ENCODE measurements at places on chromosomes 12 and 14.
A peak's percentile ranks its signal among the peaks of the same experiment; 100 is the strongest.

GRCh38 chr14:25396128-25396527 is 346.2 kb upstream of the STXBP6 start:
- DNase-seq: no peak

DNA sequence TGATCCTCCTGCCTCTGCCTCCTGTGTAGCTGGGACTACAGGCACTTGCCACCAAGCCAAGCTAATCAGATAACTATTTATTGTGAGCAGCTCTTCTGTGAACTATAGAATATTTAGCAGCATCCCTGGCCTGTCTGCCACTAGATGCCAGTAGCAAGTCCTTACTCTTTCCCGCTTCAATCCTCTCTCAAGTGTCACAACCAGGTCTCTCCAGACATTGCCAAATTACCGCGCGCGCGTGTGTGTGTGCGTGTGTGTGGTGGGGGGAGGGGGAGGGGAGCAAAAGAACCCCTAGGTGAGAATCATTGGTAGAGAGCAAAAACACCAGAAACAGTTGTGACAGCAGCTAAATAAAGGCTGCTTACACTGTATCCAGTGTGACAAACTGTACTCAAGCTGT is 49.9 kb downstream of the PPP2R5E start:
- DNase-seq: no peak

DNA sequence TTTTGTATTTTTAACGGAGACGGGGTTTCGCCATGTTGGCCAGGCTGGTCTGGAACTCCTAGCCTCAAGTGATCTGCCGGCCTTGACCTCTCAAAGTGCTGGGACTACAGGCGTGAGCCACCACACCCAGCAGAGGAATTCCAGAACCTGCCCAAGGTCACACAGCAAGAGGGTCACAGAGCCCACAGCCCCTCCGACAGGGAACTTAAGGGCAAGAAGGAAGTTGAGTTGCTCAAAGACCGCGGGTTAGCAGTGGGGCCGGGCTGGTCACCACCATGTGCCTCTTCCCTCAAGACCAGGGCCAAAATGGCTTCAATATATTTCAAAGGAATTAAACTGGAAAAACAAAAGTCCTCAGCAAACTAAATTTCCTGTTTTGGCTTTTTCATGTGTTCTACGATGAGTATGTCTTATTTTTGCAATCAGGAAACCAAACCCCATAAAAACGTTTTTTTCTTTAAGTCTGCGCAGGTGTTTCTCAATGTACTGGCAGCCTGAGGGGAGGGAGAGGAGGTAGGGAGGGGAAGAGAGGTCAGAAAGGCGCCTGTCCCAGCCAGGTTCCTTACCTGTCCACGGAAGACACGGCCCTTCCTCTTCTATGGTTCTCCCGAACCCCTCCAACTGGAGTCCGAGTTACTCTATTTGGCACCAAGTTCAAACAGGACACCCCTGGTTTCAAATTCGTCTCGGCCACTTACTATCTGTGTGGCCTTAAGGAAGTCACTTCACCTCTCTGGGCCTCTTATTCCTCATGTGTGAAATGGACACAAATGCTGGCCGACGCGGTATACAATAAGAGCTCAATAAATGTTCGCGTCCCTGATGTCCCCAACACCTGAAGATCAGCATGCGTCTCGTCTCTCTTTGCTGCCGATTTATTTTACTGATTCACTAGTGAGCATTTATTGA is 778 bp downstream of the SLC8B1 start:
- no peak for DNase-seq

GRCh38 chr12:72264548-72265175 is 7.5 kb upstream of the TRHDE start:
- no peak for DNase-seq

GRCh38 chr14:76961631-76962302 is 66.7 kb downstream of the IRF2BPL start:
- peak; percentile 99 for DNase-seq
